ENCODE measurements at places on chromosomes 2 and 18.

DNA sequence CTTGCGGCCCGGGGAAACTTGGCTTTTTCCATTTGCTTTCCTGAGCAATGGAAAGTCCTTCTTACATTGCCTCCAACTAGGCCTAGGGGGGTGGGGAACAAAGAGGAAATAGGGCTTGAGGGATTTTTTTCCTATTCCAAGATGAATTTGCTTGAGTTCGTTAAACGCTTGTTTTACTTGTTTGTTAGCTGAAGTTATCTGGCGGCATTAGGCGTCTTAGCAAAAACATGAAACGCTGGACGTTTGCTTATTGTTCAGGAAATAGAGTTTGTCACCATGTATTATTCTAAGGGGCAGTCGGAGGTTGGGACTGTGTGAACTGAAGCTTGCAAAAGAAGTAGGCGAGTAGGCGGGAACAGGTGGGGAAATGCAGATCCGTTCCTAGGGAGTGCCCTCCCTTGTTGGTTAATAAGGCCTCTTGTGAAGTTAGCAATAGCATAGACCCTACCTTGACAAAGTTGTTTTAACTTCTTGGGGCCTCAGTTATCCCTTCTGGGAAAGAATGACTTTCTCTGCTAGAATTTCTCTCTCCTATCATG, 1.9 kb downstream of the CABLES1 start:
- DNase-seq = no peak

DNA sequence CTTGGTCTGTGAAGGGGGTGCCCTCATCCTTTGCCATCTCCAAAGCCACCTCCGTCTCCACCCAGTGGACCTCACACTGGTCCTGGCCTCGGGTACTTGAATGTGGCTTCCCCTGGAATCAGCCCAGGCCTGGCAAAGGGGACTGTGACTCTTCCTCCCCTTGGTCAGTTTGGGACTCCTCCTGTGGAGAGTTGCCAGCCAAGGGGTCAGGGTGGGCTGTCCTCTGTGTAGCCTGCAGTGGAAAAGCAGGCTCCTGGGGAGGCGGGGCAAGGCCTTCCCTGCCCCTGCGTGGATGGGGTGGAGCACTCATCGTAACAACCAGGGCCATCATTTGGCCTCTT, 59.8 kb downstream of the INHBB start:
- no peak for DNase-seq

DNA sequence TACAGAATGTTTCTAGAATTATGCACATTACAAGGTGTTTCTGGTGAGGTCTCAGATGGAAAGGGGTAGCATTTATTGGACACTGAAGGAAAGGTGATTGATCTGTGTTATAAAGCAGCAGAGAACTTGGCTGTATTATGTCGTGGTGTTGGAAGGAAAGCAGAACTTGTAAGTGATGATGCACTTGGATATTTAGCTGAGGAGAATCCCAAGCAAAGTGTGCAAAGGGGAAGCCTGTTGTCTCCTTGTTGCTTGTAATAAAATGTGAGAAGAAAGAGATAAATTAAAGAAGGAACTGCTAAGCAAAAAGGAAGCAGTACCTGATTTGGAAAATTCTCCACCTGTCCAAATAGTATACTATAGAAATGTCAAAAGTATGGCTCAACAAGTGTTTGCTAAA, 12.2 kb upstream of the SCYGR5 start:
- DNase-seq = no peak

- no peak for DNase-seq
Observed at GRCh38 chr2:205937211-205937610, 148.8 kb downstream of the INO80D start.

DNA sequence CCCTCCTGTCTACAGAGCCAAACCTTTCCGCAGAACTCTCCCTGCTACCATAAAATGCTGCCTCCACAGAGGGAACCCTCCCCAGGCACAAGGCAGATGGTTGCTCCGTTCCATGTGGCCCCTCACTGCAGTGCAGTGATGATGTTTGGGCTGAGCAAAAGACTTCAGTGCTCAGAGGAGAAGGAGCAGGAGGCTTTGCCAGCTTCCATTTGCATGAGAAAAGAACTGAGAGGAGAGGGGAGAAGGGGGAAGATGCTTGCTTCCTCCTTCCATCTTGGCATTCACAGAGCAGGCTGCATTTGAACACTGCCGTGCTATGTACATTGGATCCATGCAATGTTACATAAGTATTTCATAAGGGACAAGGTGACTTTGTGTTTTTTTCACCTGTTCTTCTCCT, 46.6 kb upstream of the TMEM200C start:
- no peak for DNase-seq

GRCh38 chr2:26579025-26579722, 62.0 kb downstream of the CIB4 start:
- DNase-seq = no peak

GRCh38 chr2:204538182-204539018, 6.9 kb upstream of the PARD3B start:
- DNase-seq = no peak

DNA sequence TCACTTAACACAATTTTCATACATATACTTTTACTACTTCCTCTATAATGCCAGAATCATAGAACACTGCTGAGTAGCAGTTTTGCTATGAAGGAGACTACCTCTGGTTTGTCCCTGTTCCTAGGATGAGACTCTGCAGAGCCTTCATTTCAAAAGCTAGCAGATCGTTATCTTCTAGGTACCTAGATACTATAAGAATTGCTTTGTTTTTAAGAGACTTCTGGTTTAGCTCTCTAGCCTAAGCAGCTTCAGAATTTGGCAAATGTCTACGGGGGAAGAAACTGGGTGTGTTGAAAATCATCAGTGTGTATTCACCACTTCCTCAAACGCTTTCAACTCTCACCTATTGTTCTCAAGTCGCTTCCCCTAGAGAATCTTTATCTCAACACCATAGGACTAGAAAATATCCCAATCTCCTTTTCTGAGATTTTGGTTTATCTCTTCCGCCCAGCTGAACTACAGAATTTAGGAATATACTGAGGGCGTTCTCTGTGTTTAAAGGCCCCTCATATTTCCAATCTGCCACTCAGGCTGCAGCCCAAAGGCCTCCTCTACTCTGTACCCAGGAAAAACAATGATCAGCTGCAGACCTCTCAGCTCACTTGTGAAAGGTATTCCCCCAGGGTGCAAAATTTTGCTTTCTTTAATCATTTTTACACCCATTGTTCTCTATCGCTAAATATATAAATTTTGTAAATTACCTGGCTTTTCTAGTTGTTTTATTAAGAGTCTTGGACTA, 28.7 kb downstream of the SMAD2 start:
- DNase-seq = no peak

- no peak for DNase-seq
Observed at GRCh38 chr2:31958140-31958717, 52.6 kb downstream of the MEMO1 start.

DNA sequence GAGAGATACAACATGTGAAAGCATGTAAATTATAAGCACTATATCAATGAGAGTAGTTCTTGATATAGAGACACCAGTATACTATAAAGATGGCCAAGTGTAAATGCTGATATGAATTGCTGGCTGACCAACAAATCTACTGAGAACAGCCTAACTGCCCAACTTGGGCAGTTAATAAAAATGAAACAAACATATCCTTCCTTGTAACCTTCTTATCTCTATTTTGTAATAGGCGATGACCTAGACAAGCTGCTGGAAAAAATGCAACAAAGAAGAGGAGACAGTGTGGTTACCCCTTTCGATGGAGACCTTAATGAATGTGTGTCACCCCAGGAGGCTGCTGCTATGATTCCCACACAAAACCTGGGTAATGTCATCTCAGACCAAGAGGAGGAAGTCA, 148.7 kb downstream of the ESCO1 start:
- no peak for DNase-seq

GRCh38 chr18:74692367-74693013, 94.8 kb downstream of the ZNF407 start:
- DNase-seq = no peak
